Putamen (tissue), 1 donor: ENCODE measurements at places on chromosomes 7 and 10.

- DNase-seq, result no peak
These were observed 45.8 kb downstream of the PDK4 start for GRCh38 chr7:95550546-95550945.

DNA sequence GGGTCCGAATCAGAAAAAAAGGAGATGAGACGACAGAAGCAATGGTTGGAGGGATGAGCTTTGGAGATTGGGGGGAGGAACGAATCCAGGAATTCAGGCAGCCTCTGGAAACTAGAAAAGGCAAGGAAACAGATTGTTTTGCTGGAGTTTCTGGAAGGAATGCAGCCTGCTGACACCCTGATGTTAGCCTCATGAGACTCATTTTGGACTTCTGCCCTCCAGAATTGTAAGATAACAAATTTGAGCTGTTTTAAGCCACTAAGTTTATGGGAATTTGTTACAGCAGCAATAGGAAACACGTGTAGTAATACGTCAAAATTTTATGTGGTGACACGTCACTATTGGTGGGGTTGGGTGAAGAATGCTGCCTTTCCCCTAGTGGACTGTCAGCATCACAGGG is 25.6 kb upstream of the NPS start:
- DNase-seq, result no peak

- no peak for DNase-seq
These were observed 26.3 kb downstream of the CLRN3 start for GRCh38 chr10:127866276-127867013.

DNA sequence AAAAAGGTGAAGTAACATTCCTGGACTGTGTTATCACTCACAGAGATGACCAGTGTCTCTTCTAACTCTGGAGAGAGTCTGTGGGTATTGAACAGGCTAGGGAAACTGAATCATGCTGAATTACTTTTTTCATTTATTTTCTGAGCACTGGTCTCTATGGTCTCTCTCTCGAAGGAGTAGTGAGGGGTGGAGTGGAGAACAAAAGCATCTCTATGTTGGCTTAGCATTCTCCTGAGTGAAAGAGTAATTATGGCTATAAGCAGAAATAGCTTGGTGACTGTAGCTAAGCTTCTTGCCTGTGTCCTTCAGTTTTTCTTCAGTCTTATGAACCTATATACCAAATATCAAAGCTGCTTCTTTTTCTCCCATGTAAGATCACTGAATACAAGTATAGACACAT is 64.6 kb upstream of the PTN start:
- no peak for DNase-seq

DNA sequence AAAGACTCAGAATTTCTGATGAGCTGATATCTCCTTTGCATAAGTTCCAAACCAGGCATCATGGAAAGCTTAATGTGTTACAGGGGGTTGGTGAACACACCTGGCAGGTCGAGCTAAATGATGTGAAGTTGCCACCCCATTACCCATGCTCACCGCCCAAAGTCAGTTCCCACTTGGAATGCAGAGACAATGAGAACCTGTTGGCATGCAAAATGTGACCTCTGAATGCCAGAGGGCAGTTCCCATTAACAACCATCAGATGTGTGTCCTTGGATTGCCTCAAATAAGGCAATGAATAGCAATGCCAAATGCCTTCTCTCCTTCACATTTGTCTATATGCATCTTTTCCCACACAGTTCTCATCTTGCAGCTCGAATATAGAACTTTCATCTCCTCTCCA is 190.7 kb downstream of the CDCA7L start:
- no peak for DNase-seq

GRCh38 chr10:44309939-44310761 is 74.7 kb downstream of the CXCL12 start:
- no peak for DNase-seq

DNA sequence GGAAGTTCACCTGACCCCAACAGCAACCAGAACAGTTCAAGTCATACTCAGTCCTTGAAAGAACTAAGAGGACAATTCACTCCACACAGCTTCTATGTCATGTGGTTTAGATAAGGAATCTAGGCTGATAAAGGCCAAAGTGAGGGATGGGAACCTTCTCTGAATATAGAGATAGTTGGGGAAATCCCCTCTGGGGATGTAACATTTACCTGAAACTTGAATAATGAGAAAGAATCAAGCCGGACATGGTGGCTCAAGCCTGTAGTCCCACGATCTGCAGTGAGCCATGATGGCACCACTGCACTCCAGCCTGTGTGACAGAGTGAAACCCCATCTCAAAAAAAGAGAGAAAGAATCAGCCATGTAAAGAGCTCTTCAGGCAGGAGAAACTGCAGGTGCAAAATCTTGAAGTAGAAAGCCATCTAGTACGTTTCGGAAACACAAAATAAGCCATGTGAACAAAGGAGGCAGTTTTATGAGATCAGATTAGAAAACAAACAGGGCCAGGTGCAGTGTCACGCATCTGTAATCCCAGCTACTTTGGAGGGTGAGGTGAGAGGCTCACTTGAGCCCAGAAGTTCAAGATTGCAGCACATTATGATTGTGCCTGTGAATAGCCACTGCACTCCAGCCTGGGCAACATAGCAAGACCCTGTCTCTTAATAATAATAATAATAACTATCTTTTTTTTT is 4.5 kb upstream of the DNMBP start:
- no peak for DNase-seq

- no peak for DNase-seq
These were observed 472.2 kb upstream of the ZMIZ1 start for GRCh38 chr10:78596556-78596955.

- DNase-seq, result no peak
These were observed 3.2 kb downstream of the PPRC1 start for GRCh38 chr10:102135956-102136526.

DNA sequence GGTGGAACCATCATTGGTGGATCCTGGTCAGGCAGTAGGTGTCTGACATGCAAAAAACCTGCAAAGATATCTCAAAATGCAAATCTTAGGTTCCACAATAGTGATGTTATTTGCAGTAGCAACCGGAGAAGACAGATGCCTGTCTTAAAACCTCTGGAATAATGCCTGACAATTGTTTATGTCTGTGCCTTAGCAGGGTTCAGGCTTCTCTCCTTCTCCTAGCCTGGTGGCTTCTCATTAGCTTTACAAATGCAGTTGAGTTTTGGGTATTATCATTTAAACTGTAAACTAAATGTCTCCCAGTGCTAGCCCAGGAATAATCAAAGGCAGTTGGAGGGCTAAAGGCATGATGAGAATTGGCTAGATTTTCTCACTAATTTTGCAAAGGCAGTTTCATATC is 146.3 kb upstream of the NRG3 start:
- DNase-seq, result no peak

DNA sequence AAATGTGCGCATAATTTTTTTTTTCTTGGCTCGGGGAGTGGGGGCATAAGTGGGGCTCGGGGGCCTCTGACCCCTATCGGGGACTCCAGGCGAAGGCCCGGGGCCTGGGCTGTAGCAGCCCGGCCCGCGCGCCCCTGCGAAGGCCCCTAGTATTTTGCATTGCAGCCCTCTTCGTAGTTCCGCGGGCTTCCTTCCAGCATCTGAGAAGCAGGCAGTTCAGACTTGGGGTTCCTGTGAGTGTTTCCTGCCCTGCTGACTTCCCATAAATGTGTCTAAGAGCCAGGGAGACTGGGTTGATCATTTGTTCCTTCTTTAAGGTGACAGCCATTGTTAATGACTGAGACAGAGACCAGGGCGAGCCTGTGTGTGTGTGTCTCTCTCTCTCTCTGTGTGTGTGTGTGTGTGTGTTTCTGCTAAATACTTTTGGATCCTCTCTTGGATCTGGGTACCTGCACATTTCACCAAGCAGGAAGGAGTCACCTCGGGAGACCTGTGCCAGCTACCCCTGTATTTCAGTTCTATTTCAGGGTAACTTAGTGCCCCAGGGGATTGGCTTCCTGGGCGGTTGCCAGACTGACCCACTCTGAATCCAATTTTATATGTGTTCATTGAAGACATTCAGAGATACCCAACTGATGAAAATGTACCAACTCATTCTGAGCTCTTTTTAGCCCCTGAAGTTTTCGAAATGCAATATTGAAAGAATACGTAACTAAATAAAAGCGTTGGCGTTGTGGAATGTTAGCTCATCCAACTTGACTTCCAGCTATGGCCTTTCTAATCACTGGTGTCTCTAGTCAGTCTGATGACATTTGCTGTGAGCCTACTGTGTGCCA is 805 bp downstream of the MSRB2 start:
- peak; percentile 49 for DNase-seq

DNA sequence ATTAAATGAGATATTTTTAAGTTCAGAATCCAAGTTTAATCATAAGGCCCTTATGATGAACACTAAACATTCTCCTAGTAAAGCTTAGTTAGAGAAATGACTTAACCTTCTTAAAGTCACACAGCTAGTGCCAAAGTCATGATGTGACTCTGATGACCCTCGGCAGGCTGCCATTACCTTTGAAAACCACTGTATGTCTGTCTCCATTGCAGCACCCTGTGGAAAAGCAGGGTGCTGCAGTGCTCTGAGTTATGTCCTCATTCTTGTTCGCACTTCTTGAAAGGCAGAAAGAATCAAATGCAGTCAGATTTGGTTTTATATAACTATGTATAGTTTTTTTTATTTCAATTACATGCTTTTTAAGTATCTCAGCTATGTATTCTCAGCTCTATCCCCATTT is 105.0 kb downstream of the PHTF2 start:
- DNase-seq, result no peak

DNA sequence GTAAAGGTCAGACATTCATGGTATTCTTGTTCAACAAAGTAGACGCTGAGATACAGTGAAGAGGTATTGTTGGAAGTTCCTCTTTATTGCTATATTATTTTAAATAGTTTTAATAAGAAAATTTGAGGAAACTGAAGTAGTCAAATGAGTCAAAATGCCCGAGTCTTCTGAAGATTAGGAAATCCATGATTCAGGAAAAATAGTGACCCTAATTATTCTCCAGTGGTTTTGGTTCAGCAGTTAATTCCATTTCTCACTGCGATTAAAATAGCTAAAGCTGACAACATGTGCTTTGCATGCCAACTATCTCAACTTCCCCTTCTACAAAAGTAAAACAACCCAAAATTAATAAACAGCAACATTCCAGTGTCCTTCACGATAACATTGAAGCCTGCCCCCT is 32.7 kb upstream of the PFKP start:
- DNase-seq, result no peak

DNA sequence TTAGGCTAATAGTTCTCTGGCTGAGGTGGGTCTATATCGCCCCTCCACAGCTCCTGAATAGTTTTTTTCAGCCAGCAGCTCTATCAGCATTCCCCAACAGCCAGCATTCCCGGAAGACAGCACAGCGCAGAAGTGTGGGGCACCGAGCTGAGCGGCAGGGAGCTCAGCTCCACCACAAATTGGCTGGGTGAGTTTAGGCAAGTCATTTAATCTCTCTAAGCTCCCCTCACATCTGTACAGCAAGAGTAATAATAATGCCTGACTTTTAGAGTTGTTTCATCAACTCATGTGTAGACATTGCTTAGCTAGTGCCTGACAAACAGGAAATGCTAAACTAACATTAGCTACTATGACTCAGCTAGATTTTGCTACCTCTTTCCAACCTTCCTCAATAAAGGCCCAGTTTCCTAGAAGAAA is 247.9 kb upstream of the PTN start:
- DNase-seq, result no peak

- no peak for DNase-seq
These were observed 52.9 kb upstream of the GNA12 start for GRCh38 chr7:2897023-2897422.
